ENCODE measurements at places on chromosomes 2 and 18.

DNA sequence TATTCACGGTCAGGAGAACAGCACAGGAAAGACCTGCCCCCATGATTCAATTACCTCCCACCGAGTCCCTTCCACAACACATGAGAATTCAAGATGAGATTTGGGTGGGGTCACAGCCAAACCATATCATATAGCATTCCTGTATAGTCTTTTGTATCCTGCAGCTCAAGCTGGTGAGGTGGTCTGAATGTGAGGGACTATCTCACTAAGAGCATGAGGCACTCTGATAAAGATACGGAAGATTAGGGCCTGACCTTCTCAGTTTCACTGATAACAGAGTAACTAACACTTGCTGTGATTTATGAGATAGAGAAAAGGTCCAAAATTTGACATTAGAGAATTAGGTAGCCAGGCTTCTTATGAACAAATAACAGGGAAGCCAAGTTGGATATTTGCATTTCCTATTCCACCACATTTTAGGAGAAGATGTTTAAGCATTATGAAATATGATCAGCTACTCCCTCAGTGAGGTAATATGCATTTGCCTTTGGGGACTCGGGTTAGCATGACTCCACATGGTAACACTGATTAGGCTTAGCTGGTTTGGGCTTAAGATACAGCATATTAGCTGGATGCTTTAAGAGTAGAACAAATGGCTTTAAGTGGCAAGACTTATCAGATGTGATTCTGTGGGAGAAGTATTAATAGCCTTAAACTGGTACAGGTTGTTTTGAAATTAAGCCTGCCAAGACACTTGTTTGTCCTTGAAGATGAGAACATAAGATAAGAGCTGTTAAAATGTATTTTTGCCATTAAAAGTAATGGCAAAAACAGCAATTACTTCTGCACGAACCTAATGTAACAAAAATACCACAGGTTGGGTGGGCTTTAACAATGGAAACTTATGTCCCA lies 106.9 kb upstream of the MSTN start:
- no peak for DNase-seq

DNA sequence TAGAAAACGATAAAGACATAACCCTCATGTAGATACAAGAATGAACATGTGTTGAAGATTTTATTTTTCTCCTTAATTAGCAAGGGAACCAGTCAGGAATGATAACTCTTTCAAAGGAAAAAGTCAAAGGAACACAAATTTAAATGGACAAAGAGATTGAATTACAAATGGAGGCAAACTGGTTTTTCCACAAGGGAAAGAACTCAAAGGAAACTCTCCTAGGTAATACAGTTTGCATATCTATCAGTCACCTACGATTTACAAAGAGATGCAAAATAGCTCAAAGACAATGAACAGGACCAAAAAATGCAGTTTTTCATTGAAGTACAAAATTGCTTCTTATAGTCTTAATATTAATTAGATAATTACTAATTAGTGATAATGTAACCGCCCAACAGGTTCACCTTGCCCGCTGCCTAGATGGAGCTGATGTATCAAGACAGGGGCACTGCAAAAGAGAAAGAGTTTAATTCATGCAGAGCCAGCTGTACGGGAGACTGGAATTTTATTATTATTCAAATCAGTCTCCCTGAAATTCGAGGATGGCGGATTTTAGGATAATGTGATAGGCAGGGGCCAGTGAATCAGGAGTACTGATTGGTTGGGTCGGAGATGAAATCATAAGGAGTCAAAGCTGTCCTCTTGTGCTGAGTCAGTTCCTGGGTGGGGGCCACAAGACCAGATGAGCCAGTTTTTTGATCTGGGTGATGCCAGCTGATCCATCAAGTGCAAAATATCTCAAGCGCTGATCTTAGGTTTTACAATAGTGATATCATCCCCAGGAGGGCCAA lies 151.0 kb downstream of the TMEM17 start:
- no peak for DNase-seq

DNA sequence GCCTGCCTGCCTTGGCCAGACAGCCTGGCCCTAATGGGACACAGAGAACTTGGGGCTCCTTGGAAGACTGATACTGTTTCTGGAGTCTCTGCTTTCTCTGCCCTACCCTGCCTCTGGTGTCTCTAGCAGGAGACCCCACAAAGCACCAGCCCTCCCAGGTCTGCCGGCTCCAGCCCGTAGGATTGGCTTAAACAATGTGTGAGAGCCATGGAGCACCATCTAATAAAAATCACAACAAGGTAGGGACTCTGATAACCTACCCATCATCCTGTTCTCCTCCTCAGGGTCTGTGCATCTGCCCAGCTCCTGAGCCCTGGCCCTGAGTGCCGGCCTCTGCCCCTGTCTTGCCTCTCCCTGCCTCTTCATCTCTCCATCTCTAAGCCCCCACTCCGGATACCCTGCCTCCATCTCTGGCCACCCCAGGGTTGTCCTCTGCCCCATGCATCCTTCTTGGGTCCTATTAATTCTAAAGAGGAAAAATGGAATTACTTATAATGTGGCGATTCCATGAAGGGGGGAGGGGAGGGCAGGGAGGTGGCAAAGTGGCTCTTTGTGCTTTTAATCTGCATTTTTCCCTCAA lies 1.2 kb upstream of the ECEL1 start:
- no peak for DNase-seq

DNA sequence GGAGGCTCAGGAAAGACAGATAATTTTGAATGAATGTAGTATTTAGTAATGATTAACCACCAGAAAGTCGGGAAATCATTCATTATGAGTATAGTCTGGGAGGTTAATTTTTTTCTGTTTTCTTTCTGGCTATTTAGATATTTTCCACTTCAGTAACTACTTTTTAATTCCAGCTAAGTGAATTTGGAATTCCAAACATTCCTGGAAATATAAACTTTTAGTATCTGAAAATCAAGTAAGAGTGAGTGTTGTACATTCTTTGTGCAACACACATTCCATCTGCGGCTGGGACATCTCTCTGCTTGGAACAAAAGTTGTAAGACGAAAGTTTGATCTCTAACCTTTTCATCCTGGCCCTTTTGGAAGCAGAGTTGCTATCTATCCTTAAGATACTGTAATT lies 275.7 kb upstream of the SPRED2 start:
- no peak for DNase-seq

DNA sequence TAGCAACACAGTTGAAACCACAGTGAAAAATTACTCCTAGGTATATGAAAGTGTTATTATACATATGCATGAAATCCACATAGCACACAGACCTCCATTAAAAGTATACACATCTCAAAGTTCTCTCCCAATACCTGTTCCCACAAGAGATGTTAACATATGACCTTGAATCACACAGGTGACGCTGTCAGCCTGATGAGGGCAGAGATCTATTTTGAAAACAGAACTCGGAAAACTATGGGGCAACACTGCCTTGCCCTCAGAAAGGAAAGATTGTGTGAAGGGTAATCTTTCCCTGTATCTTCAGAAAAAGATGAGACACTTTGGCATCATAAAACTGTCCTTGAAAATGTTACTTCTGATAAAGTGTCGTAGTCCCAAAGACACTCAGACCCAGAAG lies 82.7 kb downstream of the DYM start:
- no peak for DNase-seq

GRCh38 chr2:141925511-141925910 lies 205.3 kb downstream of the LRP1B start:
- no peak for DNase-seq

- no peak for DNase-seq
Measured at GRCh38 chr2:119216994-119217393, 6.6 kb upstream of the STEAP3 start.

GRCh38 chr2:157699009-157699408 lies 70.3 kb upstream of the ACVR1C start:
- no peak for DNase-seq
